Immature natural killer cell (primary cell): ENCODE measurements at places on chromosomes 3 and 15. TPM values are rescaled to one million over a fixed set of nuclear protein-coding genes. Genes with fewer than 3 reads are reported as not detected.

The MB21D2 gene
- 0.07 TPM for polyA plus RNA-seq

The THRB gene
- not detected for polyA plus RNA-seq

The TJP1 gene
- not detected for polyA plus RNA-seq

The CLDN1 gene
- polyA plus RNA-seq, result not detected

The TAMM41 gene
- polyA plus RNA-seq, result 16.3 TPM

GRCh38 chr15:60941448-60941847 is 287.7 kb downstream of the RORA start:
- DNase-seq, result no peak

DNA sequence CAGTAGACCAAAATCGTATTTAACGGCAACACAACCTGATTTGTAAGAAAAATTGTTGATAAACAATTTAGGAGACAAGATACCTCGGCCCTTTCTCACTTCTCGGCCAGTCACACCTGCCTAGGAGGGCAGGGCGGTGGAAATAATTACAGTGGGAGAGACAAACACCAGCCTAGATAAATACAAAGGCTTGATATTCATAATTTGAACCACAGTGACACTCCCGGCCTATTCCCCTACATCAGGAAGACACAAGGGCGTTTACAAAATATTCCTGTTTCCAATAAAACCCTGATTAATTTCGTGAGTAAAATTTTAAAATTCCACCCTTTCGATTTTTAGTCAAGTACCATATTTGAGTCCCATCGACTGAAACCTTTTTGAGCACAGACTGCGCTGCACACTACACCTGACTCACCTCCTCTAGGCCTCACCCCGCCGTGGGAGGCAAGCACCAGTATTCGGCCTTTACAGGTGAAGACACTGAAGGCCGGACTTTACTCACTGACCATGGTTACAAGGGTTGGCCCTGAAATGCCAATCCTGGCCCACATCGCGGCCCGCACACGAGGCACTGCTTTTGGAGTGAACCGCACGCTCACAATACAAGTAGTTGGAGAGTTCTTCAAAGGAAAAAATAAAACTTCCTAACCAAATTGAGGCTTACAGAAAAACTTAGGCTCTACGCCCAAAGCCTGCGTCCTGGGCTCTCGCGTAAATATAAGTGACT is 794 bp downstream of the ARPP19 start:
- DNase-seq, result no peak

DNA sequence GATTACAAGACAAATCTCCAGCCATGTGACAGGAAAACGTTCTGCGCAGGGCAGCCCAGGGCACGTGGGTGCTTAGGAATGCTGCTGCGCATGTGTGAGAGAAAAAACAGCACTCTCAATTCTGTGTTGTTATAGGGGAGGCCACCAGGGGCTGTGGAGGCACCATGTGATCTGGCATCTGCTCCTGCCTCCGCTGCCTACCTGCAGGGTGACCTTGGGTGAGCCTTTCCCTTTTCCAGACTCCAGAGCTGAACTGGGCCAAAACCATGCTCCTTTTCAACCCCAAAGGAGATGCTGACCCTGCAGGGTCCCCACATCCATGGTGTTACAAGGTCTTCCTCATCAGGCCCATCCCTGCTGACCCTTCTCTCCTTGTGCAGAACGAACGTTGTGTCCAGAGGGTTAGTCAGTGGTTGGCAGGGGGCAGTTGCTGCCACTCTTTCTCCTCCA is 81.5 kb upstream of the RASGRF1 start:
- no peak for DNase-seq

DNA sequence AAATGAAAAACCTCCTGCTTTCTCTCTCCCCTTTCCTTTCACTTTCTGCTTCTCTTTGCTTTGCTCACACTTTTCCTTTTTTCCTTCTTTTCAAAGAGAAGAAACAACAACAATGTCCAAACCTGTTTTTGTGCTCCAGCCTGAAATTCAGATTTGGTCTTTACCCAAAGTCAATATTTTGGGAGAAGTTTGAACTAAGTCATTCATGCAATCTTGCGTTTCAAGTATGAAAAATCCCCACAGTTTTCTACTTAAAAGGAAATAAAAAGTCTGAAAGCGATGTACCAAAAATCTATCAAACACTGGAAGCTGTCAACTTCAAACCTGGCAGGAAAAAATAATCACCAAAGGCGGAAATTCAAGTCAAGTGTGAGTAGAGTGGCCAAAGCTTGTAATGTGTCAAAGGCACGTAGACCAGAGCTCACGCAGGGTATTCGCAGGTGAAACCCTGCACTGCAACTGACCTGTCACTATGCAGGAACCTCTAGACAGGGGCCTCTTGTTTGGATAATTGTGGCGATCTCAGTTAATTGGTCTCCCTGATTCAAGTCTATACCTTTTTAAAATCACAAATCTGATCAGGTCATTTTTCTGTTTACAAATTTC is 118.8 kb upstream of the GALNT15 start:
- no peak for DNase-seq

DNA sequence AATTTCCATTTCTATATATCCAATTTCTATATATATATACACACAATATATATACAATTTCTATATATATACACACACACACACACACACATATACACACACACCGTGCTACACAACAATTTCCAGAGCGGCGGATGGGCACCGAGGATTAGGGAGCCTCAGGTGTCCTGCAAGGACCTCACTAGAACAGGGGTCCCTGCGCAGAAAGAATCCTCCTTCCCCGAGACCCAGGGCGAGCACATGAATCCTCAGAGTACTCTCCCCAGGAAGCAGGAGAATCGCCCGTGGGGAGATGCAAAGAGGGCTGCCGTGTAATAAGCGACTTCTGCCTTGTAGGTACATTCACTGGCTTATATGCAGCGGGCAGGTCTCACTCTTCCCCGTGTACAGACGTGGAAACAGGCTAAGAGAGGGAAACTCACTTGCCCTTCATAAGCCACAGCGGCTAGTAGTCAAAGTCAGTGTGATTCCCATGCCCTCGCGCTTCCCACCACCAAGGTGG is 467 bp downstream of the PIF1 start:
- no peak for DNase-seq

- no peak for DNase-seq
Observed at GRCh38 chr15:51864408-51865056, 35.1 kb downstream of the TMOD3 start.

DNA sequence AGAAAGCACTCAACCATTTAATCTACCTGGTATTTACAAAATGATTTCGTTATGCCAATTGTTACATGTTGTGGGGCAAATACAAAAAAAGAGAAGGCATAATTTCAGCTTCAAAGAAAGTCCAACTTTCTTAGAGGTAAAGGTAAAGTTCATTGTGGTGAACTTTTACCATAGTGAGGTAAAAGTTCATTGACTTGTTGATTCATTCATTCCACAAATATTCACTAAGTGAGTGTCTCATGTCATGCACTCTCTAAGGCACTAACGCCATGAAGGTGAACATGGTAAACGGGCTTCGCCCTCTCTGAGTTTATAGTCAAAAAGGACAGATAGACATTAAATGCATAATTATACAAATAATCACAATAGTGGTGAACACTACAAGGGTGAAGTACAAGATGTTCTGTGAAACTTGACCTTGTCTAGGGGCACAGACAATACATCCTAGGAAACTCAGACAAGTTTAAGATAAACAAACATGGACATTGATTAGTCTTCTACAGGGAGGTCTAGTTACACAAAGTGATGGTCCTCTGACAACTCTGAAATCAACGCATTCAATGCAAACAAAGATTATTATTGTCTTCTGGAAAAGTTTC is 378.6 kb downstream of the MAGI1 start:
- DNase-seq, result no peak

DNA sequence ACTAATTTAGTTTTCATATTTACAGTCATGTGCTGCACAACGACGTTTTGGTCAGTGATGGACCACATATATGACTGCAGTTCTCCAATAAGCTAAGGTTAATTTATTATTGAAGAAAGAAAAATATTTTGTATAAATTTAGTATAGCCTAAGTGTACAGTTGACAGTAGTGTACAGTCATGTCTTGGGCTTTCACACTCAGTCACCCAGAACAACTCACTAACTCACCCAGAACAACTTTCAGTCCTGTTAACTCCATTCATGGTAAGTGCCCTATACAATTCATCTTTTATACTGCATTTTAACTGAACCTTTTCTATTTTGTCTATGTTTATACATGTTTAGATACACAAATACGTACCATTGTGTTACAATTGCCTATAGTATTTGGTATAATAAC is 3.8 kb upstream of the GABRR3 start:
- DNase-seq, result no peak

DNA sequence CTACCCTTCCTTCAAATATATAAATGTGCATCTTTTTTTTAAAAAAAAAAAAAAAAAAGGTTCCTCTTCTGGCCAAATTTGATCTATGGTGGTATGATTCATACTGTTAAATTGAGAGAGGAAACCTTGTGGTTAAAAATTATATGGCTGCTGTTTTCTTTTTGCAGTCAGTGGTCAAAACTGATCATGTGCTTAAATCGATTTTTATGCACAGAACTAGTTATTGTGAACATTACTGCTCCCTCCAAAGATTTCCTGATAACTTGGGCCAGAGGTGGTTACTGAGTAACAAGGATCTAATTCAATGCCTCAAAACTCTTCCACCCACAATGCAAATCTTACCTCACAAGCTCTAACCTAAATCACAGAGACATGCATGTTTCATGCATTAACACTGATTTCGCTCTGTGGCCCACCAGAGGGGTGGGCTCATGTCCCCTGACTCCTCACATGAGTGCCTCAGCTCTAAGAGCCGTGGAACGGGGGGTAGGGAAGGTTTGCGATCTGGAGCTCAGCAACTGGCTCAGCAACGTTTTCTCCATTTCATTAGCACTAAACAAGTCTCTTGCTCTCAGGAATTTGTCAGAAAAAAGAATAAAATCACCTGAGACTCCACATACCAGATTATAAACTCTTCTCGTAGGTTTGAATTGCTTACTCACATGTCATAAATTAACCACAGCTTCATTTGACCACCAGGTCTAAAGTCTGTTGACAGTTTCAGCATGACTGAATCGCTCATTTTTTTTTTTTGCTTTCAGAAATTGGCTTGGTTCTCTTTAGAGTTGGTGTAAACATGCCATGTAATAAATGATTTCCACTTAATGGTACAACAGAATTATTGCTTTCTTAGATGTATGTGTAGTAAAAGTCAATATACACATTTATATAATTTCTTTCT is 280.4 kb downstream of the CD47 start:
- DNase-seq, result no peak

DNA sequence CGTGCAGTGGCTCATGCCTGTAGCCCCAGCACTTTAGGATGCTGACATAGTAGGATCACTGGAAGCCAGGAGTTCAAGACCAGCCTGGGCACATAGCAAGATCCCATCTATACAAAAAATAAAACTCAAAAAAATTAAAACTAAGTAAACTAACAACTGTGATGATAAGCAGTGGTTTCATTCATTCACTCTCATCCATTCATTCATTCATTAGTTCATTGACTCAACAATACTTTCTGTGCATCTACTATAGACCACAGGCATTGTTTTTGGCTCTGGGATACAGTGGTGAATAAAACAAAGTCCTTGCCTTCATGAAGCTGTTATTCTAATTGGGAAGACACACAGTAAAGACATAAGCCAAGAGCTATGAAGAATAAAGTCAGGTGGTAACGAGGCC is 7.5 kb upstream of the TMEM212 start:
- no peak for DNase-seq

- no peak for DNase-seq
Observed at GRCh38 chr3:66099541-66100065, 60.9 kb upstream of the MAGI1 start.

- DNase-seq, result no peak
Observed at GRCh38 chr3:55686426-55687254, 199.5 kb upstream of the WNT5A start.

GRCh38 chr3:73480187-73480672 is 144.5 kb downstream of the PDZRN3 start:
- DNase-seq, result no peak

GRCh38 chr3:159839561-159840379 is 148.9 kb upstream of the IL12A start:
- DNase-seq, result no peak

- no peak for DNase-seq
Observed at GRCh38 chr3:11530153-11530721, 113.5 kb downstream of the VGLL4 start.

GRCh38 chr3:121724130-121724529 is 25.4 kb downstream of the GOLGB1 start:
- DNase-seq, result no peak
